ENCODE measurements at places on chromosomes 1 and 21.

DNA sequence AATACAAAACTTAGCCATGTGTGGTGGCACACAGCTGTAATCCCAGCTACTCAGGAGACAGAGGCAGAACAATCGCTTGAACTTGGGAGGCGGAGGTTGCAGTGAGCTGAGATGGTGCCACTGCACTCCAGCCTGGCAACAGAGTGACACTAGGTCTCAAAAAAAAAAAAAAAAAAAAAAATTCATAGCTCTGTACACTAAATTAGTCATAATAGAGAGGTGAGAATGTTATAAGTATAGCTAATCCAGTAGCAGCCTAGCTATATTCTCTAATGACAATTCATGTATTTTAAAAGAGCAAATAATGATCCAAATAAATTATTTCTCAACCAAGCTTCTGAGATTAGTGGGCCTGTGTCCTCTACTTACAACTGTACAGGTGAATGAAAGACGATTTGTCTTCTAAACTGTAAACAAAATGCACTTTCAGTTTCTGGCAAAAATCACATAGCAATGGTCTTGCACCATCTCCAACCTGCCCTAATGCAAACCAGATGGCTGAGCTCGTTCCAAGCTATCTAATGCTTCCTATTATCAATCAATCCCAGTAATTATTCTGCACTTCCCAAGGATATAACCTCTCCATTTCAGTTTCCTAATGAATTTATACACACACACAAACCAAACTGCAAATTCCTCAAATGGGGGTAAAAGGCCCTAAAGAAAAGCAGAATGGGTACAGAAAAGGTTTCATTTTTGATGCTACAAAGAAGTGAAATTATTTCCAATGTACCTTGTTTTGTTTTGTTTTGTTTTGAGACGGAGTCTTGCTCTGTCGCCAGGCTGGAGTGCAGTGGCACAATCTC, 56.5 kb downstream of the GATAD2B start:
- no peak for DNase-seq

- DNase-seq: no peak
Observed at GRCh38 chr1:146035048-146035423, 13.5 kb upstream of the HJV start.

DNA sequence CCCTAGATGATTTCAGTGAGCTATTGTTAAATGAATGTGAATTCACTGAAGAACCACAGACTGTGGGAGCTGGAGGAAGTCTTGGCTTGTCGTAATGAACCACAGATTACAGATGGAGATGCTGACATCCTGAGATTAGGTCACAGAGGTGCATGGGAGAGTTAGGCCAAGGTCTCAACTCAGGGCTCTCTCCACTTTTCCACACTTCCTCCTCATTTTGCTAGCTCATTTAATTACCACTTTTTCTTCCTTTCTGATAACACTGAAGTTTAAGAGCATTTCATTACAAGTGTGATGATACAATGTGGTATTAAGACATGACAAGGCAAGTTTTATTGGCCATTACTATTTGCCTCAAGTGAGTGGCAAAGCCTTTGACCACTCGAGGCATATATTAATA, 30.8 kb downstream of the ST6GALNAC3 start:
- DNase-seq: no peak

DNA sequence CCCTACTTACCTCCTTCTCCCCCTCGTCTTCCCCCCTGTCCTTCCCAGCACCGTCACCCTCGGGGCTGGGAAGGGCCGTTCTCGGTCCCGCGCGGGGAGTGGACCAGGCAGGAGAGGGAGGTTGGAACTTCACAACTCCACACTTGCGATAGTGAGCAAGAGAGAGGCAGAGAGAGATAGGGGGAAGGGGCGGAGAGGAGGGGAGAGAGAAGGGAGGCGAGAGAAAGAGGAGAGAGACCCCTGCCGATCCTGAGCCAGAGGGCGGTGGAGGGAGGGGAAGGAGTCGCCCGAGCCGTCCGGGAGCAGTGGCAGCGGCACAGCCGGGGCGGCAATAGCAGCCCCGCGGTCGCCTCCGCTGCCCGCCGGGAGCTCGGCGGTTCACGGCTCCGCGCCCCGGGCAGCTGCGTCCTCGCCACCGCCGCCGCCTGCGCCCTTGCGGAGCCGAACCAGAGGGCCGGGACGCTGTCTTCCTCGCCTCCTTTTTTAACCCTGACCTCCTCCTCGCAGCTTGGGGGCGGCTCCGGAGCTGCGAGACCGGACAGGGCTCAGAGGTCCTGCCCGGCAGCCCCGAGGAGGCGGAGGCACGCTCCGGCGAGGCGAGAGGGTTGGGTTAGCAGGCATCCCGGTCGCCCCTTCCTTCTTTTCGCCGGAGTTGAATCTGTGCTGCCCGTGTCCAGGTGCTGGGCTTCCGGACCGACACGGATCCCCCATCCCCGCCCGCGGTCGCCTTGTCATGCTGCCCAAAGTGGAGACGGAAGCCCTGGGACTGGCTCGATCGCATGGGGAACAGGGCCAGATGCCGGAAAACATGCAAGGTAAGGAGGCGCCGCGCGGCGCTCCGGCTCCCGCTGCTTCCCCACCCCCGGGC, 11.7 kb downstream of the NR5A2 start:
- no peak for DNase-seq

- DNase-seq: no peak
Observed at GRCh38 chr1:47981667-47982350, 15.4 kb downstream of the TRABD2B start.

DNA sequence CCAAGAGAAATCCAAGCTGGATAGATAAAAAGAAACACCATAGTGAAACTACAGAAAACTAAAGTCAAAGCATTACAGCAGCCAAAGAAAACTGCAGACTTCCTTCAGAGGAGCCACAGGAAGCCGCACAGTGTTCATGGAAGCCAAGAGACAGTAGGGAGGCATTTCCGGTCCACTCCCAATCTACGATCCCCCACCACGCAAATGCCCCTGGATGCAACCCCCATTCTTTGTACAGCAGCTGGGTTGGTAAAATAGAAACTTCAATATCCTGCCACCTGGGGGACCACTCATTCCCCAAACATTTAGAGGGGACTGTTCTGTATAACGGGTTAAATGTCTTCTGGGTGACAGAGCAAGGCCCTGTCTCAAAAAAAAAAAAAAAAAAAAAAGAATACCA, 43.9 kb upstream of the TSPEAR start:
- no peak for DNase-seq

GRCh38 chr1:207922554-207922953, 11.6 kb upstream of the CD34 start:
- no peak for DNase-seq

DNA sequence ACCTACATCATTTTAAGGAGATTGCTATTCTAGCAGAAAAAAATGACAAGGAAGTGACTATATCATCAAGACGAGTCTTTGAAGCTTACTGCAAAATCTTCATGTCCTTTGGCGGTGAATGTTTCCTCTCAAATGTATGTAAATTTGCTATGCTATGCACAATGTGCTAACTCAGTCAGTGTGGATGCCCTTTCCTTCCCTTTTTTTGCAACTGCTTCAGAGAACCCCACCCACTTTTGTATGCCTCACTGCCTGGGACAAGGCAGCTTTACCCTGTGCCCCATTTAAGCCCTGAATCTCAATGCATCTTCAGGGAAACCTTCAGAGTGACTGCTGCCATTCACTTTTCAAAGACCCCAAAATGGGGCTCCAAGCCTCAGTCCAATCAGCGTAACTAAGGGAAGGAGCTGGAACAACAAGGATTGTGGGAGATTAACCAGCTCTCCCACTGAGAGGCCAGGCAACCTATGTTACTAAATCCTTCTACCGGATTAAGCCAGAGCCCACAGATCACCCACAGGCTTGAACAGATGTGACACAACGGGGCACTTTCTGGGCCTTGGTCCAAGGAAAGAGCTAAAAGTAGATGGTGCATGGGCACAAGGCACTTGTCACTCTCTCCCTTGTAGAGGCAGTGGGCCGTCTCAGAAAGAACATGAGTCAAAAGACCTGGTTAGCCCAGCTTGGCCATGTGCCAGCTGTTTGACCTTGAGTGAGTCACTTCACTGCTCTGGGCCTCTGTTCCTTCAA, 154.4 kb downstream of the PLPP3 start:
- DNase-seq: no peak

Data from chondrocyte (in vitro differentiated cells).